ENCODE measurements at places on chromosomes 3 and 15.

- peak; percentile 59 for DNase-seq
Observed at GRCh38 chr3:58217209-58217811, 6.5 kb upstream of the DNASE1L3 start.

DNA sequence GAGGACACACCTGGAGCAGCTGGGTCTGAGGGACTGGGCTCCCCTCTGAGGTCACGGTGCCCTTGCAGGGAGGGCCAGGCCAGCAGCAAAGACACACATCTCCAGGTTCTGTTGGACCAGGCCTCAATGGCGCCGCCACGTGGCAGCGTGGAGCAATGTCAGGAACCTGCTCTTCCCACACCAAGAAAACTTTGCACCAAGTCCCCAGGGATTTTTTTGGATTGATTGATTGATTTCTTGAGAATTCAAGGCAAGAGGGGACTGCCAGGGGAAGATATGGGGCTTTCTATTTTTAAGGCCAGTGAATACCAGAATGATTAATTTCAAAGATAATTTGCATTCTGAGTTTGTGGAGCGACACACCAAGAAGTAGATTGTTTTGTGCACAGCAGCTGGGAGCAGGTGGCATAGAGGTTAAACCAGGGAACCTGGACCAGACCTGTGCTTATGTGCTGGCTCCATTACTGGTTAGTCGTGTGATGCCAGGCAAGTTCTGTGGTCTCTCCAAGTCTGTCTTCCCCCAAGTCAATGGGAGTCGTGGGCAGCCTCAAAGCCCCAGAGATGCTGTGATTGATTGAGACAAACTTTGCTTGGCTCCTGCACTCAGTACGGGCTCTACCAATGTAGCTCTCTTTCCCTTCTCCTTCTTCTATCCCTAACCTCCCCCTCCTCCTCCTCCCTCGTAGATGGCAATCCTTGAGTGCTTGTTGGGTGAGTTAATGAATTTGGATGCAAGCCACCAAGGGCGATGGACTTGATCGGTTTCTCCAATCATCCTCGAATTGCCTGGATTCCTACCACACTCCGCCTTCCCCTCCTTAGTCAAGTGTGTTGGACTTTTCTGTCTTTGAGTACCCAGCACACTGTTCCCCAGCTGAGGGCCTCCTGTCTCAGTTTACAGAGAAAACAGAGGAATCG lies 96.2 kb upstream of the TRPM1 start:
- DNase-seq = peak; percentile 43

DNA sequence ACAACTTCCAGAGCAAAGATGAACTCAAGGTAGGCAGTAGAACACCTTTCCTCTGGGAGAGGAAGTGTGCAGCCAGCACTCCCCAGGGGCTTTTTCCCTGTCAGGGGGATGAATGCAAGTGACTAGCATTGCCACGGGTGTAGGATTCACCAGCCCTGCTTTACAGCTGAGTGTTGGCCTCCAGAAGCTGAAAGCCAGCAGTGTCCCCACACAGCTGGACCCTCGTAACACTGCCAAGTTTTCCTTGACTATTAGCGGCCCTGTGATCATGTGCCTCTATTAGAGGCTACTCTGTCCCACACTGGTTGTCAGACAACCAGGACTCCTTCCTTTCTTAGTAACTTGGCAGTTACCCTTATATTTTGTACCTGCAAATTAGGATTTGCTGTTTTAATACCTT lies 104.9 kb upstream of the MANF start:
- DNase-seq = no peak

DNA sequence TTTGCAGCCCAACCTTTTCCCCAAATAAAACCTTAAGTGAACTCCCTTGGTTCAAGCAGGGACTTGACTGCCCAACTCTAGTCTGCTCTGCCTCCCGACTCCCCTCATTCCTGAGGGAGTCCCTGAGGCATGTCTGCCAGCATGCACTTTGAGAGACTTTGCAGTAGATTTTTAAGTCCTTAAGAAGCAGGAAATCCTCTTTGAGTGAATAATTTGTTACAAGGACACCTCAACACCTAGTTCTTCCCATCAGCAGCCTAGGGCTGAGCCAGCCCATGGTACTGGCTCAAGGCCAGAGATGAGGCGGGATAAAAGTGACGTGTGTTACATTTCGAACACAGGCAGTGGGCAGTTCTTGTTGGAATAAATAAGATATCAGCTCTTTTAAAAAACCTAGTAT lies 204.3 kb upstream of the SLC2A2 start:
- DNase-seq = no peak

- no peak for DNase-seq
Observed at GRCh38 chr3:86416334-86416733, 574.6 kb downstream of the VGLL3 start.

DNA sequence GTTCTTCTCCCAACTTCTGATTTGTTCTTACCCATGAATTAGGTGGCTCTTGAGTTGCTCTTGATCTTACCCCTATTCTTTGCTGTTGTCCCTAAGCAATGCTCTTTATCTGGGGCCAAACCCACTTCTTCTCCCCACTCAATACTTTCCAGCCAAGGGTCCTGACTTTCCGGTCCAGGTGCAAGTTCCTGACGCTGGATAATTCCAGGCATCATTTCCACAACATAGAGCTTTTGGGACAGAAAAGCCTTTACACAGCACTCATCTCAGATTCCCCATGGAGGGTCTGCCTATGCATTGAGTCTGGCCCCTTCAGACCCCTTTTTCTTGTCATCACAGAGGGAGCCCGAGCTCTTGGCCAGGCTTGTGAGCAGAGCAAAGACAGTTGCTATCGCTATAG lies 85.4 kb upstream of the BOC start:
- DNase-seq = no peak

DNA sequence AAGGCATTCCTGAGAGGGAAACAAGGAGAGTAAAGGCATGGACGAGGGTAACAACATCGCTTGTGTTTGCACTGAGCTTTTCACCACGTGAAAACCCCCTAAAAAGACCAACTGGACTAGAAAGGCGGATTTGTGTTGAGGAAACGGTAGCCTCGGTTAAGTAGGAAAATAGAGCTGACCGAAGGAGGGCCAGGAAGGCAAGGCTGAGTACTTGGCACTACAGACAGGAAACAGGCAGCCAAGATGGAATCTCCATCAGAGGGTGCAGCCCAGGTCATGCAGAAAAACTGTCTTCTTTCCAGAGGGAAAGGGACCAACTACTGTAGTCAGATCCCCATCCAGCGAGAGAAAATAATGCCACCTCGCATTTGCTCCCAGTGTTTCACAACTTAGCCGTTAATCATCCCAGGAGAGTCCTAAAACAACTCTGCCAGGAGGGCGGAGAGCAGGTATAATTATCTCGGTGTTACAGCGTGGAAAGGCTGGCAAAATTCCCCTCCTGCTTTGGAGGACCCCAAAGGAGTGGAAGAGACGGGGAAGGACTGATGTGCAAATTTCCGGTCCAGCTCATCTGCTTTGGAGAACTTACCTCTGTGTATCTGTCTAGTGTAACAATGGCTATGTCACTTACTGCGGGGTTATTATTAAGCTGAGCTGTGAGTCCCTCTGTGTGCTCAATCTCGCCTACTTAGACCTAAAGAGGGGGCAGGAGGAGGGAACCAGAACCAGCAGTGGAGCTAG lies 77.2 kb downstream of the MYO1E start:
- DNase-seq = no peak

- DNase-seq = no peak
Observed at GRCh38 chr3:166554023-166554422, 716.8 kb upstream of the BCHE start.

- no peak for DNase-seq
Observed at GRCh38 chr3:187746059-187746441, 782 bp upstream of the BCL6 start.

DNA sequence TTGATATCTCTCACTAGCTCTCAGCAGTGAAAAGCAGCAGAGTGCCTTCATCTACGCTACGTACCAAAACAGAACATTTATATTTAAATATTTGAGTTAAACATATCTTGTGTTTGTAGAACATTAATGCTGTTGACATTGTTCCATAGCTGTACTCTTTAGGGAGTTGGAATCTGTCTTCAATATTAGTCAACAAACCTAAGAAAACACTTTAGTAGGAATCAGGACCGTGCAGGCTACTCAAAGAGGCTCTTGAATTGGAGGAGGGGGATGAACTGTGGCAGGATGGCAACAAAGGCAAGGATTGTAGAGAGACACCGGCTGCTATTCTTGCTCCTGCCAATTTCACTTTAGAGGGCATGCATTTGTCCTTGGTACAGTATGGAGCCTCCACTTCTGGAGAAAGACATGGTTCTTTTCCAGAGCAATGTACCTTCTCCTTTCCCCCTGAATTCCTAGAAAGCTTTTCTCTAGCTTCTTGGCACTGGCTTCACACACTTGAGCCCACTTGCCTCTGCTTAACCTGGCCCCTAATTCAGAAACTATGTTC lies 265.9 kb downstream of the CD47 start:
- DNase-seq = no peak

DNA sequence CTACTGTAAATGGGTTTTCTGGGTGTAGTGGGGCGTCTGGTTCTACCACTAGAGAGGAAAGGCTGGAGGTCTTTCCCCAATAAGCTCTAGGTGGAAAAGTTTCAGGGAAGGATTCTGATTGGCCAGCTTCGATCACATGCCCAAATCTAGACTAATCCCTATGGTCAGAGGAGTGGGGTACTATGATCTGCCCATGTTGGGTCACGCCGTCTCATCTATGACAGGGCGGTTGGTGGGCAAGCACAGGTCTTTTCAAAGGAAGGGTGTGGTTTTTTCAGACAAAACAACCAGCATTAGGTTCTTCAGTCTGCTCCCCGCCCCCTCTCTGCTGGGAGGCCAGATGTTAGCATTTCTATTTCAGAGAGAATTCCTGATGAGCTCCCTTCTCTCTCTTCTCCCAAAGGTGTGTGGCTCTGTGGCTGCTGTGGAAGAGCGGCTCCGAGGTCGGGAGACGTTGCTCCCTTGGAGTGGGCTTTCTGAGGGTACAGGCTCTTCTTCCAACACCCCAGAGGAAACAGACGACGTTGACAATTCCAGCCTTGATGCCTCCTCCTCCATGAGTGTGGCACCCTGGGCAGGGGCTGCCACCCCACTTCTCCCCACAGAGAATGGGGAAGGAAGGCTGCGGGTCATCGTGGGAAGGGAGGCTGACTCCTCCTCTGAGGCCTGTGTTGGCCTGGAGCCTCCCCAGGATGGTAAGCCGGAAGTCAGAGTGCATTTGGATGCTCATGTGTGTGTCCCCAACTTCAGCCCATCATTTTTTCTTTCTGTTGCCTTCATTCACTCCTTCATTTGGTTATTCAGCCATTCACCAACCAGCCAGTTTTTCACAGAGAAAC lies 9.7 kb upstream of the TATDN2 start:
- DNase-seq = peak; percentile 36

DNA sequence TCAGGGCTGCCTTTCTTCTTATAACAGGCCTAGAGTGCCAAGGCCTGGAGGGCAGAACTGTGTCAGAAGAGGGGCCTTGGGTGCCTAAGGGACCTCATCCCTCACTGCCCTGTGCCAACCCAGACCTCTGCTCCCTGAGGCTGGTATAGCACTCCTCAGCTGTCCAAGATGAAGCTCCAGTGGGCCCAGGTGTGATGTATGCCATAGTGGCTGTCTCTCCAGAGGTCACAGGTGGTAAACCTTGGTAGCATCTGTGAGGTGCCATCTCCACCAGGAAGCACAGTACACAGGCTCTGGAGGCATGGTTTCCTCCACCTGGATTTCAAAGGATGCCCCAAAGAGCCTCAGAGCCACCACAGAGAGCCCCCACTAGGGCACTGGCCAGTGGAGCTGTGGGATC lies 12.3 kb upstream of the KLHL40 start:
- no peak for DNase-seq

DNA sequence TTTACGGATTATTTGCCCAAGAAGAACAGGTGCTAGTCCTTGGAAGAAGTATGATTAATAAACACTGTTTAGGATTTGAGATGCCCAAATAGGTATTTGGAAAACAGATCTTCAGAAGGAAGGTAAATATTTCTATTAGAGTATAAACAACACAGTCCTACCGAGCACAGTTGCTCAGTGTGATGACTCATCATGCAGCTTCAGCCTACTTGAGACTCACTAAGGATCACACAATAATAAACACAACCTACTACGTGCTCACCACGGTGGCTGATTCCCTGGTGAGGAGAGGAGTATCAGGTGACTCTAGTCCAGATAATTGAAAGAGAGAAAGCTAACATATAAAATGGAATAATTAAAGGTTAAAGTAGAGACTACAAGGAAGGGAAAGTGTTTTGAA lies 72.0 kb downstream of the PDZRN3 start:
- no peak for DNase-seq

- DNase-seq = no peak
Observed at GRCh38 chr3:151999936-152000335, 126.5 kb downstream of the SUCNR1 start.

GRCh38 chr3:113468539-113468938 lies 27.2 kb upstream of the CFAP44 start:
- DNase-seq = no peak

- DNase-seq = no peak
Observed at GRCh38 chr3:185457376-185457775, 41.5 kb downstream of the TMEM41A start.

DNA sequence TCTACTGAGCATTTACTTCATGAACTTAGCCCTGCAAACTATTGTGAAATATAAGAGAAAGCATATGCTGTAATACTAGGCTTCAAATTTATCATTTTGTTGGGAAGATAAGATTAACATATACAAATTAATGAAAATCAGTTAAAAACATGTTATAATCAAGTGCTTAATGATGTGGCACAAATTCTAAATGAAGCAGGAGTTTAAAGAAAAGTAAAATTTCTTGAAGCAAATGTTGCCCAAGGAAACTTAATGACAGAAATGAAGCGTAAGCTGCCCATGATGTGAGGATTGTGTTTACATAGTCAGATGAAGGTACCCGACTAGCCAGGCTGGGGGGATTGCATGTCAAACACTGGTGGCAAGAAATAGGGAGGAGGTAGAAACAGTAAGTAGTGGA lies 103.1 kb upstream of the GAP43 start:
- DNase-seq = no peak

DNA sequence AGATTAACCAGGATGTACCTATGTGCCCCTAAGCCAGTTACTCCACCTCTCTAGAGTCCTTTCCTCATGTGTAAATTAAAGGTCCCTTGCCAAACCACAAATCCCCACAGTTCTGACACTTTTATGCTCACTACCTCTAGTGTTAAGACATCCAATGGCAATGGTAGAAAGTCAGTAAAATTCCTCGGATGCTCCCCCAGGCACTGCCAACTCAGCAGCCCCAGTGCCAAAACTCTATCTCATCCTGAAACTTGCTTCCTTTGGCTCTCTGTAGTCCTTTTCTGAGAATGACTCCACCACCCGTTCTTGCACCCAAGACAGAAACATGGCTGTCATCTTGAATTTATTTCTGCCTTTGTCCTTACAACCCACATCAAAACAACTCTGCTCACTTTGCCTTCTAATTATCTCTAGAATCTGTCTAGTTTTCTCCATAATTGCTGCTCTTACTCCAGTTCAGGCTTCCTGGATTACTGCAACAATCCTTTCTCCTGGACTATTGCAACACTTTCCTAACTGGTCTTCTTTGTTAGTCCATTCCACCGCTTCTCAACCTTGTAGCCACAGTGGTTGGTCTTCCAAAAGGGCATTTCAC lies 41.6 kb downstream of the MB21D2 start:
- no peak for DNase-seq

DNA sequence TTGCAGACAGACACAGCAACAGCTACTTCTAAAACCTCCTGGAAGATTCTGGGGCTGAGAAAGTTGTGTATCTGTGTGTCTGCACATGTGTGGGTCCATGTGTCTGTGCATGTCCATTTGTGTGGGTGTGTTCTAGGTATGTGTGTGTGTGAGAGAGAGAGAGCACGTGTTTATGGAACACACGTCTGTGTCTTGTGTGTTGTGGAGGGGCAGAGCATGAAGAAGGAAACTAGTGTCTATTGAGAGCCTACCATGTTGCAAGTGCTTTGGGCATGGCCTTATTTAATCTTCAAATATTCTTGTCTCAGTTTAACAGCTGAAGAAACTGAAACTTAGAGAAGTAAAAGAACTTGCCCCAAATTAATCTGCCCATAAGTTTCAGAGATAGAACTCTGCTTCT lies 327.5 kb downstream of the UACA start:
- no peak for DNase-seq
